Stimulated activated CD4-positive, alpha-beta T cell treated with anti-CD3 and anti-CD28 coated beads, Interleukin-1b, Interleukin-23, amount 100 ng/mL, for 1 hour (primary cell): ENCODE measurements at places on chromosomes 2 and 18.

GRCh38 chr18:24272229-24272525 is 125.4 kb downstream of the OSBPL1A start:
- no peak for DNase-seq

DNA sequence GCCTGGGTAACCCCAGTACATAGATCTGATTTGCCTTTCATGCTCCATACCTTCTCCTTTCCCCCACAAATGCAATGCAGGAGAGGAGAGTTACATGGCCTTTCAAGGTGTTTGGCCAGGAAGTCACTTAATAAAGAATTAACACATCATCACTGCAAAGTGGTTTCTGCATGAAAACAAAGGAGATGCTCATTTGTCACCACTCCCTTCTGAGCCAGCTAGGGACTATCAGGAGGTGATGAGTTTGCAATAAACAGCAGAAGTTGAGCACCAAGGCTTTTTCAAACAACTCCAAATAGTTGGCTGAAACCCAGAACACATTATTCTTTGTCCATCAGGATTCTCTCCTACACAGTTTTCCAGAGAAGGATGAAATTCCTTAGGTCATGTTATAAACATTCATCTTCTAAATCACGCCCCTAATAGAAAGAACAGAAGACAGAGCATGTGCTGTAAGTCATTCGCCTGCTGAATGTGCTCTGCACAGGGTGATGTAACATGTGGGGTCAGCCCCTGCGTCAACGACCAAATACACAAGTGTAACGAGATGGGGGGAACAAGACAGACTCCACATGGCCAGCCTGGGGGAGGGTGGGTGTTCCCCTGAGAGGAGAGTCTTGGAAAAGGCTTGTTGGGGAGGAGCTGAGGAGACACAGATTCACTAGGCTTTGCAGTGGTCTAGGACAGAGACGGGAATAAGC is 87.3 kb upstream of the RMDN2 start:
- DNase-seq, result no peak

DNA sequence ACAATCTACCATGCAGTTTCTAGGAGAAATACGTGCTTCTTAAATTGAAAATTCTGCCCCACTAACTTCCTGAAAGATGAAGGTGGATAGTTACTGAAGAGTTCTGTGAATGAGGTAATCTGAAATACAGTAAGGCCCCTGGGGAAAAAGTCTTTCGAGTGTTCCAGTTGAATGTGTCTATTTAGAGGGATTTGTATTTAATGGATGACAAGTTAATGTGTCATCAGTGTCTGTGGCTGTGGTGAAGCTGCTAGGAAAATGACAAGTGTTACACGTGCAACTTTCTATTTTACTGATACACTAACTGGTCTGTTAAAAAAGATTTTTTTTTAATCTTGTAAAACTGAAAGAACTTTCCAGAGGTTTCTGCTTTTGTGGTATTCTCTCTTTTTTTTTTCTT is 384.6 kb downstream of the STK39 start:
- DNase-seq, result no peak

GRCh38 chr2:3470166-3470651 is 49.1 kb downstream of the ADI1 start:
- no peak for DNase-seq

- DNase-seq, result no peak
Measured at GRCh38 chr2:48586433-48586832, 31.2 kb upstream of the GTF2A1L start.
